ENCODE measurements at places on chromosomes 7 and 10. TPM values are rescaled to one million over a fixed set of nuclear protein-coding genes. Genes with fewer than 3 reads are reported as not detected.

GRCh38 chr7:42692621-42693020 is 219.2 kb downstream of the C7orf25 start:
- DNase-seq = no peak

GRCh38 chr10:133158756-133159610 is 1.0 kb upstream of the KNDC1 start:
- DNase-seq = no peak

GRCh38 chr7:141573511-141573910 is 22.3 kb downstream of the AGK start:
- no peak for DNase-seq

GRCh38 chr7:101999393-101999792 is 182.0 kb downstream of the CUX1 start:
- no peak for DNase-seq

- DNase-seq = no peak
These were observed 5.3 kb upstream of the KCNIP2 start for GRCh38 chr10:101848894-101849351.

PITRM1 gene
- total RNA-seq = 75.4 TPM

DNA sequence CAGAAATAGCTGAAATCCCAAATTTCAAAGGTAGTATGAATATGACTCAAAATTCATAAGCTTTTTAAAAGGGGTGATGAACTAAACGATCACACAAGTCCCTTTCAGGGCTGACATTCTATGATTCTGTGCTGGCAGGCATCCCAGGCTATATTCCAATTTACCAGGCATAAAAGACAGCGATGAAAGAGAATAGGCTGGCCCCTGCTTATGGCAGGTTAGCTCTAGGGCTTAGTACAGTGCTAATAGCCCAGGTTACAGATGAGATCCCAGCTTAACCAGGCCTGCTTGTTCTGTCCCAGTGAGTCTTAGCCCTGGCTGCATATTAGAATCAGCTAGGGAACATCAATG is 56.4 kb downstream of the CDHR3 start:
- DNase-seq = no peak

NRCAM gene
- total RNA-seq = 0.71 TPM

CPA5 gene
- not detected for total RNA-seq

DNA sequence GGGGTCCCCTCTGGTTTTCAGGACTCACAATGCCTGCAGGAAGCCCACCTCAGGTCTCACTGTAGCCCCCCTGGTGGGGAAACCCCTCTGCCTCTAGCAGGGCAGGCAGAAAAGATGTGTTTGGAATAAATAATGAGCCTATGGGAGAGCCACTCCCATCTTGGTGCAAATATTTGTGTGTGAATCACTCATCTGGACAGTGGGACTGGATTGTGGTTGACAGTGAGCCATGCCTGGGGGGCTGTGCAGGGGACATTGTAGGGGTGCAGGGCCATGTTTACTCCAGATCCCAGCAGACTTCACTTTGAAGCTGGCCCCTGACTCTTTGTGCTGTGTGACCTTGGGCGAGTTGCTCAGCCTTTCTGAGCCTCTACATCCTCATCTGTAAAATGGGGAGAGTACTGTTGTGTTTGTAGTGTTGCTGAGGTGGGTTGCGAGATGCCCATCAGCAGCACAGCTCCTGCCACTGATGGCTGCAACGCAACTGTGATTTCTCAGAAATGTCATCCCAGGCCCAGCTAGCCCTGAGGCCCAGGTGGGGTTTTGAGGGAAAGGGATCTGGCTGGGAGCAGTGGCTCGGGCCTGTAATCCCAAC is 20.7 kb downstream of the GTF2IRD1 start:
- DNase-seq = no peak

DNA sequence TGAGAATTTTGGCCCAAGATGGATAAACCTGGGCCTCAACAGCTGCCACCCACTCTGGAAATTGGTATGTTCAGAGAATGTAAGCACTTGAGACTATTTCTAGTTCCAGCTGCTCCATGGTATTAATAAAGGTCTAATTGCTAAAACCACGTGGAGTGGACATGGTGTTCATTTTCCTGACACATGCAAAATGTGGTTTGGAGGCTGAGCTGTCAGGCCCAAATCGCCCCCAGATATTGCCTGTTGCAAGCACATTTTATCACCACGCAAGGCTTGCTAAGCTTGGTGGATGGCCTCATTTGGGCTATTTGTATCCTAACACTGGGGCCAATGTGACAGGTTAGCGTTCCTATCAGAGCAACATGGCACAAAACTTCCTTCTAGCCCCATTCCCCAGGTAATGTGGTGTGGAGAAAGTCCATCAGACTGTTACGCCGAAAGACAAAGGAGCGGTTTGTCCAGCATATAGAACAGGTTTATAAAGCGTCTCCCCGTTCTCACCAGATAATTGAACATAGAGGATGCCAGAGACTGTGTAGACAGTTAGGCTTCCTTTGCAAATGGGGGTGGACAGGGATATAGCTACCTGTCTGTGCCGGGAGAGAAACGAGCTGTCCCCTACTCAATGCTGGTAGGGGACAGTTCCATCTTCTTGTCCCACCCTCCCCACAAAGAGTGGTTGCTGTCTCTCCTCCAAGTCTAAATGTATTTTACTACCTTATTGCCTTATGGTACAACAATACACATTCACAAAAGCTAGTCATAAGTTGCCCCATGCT is 78.0 kb upstream of the ANKRD1 start:
- no peak for DNase-seq

DNA sequence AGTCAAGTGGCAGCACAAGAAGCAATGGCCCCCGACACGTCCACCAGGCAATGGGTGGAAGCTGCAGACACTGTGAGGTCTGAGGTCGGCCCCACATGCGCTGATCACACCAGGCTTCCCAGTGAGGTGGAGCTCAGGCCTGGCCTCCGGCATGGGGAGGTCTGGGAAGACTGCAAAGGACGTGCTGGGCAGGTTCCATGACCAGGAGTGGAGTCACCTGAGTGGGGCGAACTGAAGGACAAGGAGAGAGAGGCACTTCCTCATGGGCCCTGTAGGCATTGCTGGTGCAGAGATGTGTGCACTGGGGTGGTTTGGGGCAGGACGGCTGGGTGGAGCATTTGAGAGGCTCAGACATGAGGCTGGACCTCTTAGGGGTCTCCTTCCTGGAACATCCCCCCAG is 35.1 kb downstream of the C10orf120 start:
- no peak for DNase-seq

GRCh38 chr7:7519528-7519927 is 16.1 kb downstream of the COL28A1 start:
- no peak for DNase-seq

SEM1 gene
- 64.3 TPM for total RNA-seq

ARMS2 gene
- total RNA-seq = not detected

FAM200A gene
- 4.7 TPM for total RNA-seq

- DNase-seq = no peak
These were observed 352.3 kb upstream of the PODXL start for GRCh38 chr7:131908714-131909113.

GRCh38 chr10:77296534-77297392 is 340.8 kb downstream of the KCNMA1 start:
- DNase-seq = no peak

UCN3 gene
- not detected for total RNA-seq

BLVRA gene
- 47.9 TPM for total RNA-seq

- no peak for DNase-seq
These were observed 168.5 kb downstream of the CFTR start for GRCh38 chr7:117648203-117648866.

GRCh38 chr7:37718585-37718984 is 35.0 kb downstream of the GPR141 start:
- DNase-seq = no peak

CAMK2B gene
- 134 TPM for total RNA-seq

GRCh38 chr10:46229144-46229563 is 57.6 kb upstream of the ANTXRL start:
- no peak for DNase-seq

GRCh38 chr10:97571622-97572021 is 957 bp upstream of the ANKRD2 start:
- peak; percentile 12 for DNase-seq

DNA sequence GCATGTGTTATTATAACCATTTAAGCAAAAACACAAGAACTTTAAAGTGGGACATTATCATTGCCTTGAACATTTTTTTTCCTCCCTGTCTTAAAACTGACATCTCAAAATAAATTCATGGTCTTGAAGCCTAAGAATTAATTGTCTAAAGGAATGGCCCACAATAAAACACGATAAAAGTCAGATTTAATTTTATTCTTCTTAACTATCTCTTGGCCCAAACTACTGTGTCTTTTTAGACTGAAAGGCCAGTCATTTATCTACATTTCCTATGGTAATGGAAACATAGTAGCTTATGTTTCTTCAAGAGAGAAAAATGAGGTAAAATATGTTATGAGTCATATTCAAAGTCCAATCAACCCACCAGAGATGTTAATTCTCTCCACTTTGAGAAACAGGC is 24.4 kb upstream of the ETV1 start:
- no peak for DNase-seq

- DNase-seq = no peak
These were observed 140.9 kb downstream of the ABCA13 start for GRCh38 chr7:48312151-48312550.

GRCh38 chr7:151039850-151040548 is 8.3 kb upstream of the ASIC3 start:
- no peak for DNase-seq

ANKRD16 gene
- 4.3 TPM for total RNA-seq

DNA sequence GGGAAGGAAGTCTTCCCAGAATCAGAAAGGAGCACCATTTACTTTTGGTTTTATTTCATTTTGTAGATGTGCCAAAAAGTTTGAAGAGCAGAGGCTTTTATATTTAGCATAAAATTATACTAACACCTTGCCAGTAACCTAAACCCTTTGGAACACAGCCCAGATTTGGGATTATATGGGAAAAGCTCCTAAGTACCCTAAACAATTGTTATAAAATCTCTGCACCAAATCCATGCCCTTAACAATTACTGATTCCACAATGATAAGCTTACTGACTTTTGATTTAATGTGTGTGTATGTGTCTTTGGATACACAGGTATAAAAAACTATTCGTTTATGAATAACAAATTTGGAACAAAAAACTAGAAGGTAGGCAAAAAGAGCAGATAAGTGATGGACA is 39.0 kb upstream of the TMEM229A start:
- DNase-seq = no peak

- no peak for DNase-seq
These were observed 40.2 kb downstream of the ARHGAP12 start for GRCh38 chr10:31888442-31888841.

DNA sequence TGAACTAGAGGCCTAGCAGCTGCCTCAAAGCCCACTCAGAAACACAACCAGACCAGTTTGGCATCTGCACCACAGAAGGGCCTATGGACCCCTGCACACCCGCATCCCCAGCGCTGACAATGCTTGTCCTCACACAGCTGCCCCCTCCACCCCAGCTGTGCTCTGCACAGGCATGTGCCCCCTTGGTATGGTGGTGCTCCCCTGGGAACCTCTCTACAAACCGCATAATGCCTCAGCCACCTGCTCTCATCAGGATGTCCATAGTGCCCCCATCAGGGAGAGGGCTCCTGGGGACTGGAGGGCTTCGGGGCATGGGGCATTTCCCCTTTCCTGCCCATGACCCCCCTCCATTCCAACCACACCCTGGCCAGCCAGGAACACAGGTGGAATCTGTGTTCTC is 347.5 kb downstream of the GRID1 start:
- DNase-seq = no peak

GRCh38 chr7:92487804-92488203 is 10.1 kb upstream of the ERVW-1 start:
- no peak for DNase-seq

DNA sequence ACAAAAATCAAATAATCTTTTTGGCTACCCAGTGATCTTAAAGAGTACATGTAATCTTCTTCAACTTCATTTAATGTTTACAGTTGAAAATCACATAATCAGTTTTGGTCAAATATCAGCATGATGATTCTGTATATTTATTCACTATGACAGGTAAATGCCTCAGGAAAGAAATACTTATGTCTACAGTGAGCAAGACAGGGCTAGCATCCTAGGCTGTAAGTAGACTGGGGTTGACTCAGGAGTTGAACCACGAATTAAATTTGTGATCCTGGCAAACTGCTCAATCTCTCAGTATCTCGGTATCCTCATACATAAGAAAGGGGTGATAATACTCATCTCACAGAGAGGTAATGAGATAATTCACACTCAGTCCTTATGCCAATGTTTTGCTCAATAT is 71.8 kb downstream of the SEMA3D start:
- no peak for DNase-seq

LEP gene
- 0.15 TPM for total RNA-seq

Data from right cardiac atrium (tissue), 5 donors.